Nucleus accumbens (tissue), 56 donors: ENCODE measurements at places on chromosomes 16 and 17.

- peak; percentile 4 for DNase-seq
Measured at GRCh38 chr17:56819431-56820145, 14.1 kb downstream of the C17orf67 start.

GRCh38 chr17:34603974-34604373, 24.6 kb downstream of the TMEM132E start:
- no peak for DNase-seq

DNA sequence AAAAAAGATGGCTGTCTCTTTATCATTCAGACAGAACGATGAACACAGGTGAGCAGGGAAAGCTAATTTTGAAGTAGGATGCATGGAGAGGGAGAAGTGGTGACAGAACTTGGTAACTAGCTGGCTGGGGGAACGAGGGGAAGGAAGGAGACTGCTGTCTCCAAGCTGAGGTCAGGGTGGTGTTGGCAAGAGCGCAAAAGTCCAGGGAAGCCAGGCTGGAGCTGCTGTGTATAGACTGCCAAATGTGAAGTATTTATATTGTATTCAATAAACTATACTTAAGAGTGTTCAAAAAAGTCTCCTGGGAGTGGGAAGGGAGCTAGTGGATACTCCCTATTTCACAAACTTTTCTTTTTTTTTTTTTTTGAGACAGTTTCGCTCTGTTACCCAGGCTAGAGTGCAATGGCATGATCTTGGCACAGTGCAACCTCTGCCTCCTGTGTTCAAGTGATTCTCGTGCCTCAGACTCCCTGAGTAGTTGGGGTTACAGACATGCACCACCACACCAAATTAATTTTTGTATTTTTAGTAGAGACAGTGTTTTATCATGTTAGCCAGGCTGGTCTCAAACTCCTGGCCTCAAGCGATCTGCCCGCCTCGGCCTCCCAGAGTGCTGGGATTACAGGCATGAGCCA, 8.2 kb downstream of the TMEM106A start:
- no peak for DNase-seq

DNA sequence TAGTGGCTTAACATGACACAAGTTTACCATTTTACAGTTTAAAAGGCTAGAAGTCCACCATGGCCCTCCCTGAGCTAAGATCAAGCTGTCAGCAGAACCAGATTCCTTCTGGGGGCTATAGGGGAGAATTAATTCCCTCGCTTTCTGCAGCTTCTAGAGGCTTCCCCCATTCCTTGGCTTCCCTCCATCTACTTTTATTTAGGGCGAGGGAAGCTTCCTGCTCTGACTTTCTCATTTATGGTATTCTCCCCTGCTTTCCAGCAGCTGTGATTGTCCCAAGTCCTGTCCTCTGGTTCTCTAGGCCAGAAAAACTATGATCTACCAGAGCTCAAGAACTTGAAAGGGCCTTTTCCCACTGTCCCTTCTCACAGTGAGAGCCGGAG, 4.3 kb downstream of the CETP start:
- DNase-seq = no peak
